ENCODE measurements at places on chromosomes 16 and 17.

DNA sequence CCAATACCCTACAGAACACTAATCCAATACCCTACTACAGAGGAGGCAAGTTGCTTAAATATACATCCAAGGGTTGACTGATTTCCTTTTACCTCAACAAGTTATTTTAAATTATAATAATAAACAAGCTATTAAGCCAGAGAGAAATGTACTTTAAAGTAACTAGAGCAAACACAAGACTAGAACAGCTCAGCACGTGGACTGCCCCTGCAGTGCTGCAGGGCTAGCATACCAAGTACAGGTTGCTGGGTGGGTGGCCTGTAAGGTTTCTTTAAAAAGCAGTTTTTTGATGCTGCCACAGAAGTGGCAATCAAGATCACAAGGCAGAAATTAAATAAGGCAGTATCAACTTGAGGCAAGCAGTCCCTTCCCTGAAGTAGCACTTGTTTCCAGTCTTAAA, 63.5 kb downstream of the PARN start:
- no peak for DNase-seq

DNA sequence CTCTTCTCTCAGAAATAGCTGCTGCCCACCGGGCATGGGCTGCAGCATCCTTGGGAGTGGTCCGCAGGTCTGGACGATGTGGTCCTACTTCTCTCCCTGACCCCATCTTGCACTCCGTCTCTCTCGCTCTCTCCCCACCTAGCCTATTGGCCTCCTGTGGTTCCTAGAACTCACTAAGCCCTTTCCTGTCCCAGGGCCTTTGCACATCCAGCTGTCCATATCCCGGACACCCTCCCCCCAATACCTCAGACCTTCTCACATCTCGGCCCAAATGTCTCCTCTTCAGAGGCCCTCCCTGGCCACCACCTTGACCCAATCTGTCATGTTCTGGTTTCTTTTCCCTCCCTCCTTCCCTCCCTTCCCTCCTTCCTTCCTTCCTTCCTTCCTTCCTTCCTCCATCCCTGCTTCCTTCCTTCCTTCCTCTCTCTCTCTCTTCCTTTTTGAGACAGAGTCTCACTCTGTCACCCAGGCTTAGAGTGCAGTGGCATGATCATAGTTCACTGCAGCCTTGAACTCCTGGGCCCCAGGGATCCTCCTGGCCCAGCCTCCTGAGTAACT, 4.5 kb downstream of the SLC4A1 start:
- DNase-seq = no peak

- DNase-seq = no peak
These were observed 6.0 kb upstream of the GRIN2C start for GRCh38 chr17:74865504-74866197.

DNA sequence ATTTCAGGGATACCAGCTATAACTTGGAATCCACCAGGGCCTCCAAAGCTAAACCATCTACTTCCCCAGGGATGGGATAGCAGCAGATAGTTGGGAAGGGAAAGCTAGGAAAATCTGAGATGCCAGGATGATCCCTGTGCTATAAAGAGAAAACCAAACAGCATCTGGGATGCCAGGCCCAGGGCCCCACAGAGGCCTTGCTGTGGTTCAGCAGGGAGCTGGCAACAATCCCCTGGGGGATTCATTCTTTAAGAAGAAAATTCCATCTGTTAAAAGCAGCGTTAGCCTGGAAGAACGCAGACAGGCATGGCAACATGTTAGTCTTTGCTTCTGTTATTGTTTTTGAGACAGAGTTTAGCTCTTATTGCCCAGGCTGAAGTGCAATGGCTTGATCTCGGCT, 16.6 kb downstream of the MYO18A start:
- no peak for DNase-seq

DNA sequence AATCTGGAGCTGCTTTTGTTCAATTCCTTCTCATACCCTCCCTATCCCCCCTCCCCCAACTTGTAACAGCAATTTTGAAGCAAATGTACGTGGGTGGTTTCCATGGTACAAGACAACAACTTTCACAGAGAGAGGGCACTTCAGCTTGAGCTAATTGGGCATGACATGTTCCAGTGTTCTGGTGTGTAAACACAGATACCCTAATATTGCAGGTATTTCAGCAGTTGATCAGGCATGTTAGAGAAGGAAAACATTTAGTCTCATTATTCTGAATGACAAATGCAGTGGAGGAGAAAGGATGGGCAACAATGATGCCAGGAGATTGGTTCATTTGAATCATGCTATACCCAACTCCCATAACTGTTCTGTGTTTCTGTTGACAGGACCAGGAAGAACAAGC, 137.5 kb downstream of the TRIM37 start:
- DNase-seq = no peak

DNA sequence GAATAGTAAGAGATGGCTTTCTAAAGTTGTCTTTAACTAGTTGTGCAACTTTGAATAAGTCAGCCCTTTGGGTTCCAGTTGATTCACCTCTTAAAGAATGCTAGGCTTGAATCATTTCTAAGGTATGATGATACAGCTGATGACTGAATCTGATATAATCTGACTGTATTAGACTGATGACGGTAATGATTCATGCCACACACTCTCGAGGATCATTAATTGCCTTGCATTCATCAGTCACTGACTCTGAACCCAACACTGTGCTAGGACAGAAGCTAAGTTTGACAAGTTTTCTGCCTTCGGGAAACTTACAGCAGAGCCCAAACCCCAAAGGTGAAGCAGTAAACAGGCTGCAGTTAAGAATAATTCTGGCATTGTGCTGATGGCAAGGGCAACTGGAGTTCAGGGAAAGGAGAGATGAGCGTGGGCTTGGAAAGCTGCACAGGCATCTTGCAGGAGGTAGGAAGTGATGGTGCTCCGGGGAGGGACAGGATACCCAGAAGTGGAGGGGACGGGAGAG, 25.8 kb downstream of the ASIC2 start:
- no peak for DNase-seq

- no peak for DNase-seq
These were observed 190.9 kb upstream of the CDH11 start for GRCh38 chr16:65312795-65313194.

- no peak for DNase-seq
These were observed 68.7 kb upstream of the IRX3 start for GRCh38 chr16:54355251-54355650.

- DNase-seq = no peak
These were observed 383.8 kb upstream of the PSMD7 start for GRCh38 chr16:73912850-73913249.

- DNase-seq = no peak
These were observed 227.4 kb upstream of the GSE1 start for GRCh38 chr16:85385463-85386331.

DNA sequence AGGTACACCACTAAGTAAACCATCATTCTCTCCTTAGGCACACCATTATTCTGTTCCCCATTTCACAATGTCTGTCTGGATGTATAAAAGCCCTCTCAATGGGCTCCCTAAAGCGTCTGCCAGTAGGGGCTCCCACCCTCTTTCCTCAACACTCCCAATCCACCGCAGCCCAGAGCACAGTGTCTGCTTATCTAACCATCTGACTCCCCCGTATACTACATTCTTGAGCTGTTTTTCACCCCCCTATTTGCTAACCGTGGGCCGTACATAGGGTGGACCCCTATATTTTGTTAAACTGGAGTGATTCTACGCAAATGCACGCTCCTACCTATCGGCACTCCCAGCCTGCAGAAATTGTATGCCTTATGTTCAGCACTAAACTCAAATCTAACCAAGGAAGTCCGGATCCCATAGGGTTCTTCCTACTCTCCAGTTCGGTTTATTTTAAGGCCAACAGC, 685 bp upstream of the PSMD3 start:
- DNase-seq = no peak

DNA sequence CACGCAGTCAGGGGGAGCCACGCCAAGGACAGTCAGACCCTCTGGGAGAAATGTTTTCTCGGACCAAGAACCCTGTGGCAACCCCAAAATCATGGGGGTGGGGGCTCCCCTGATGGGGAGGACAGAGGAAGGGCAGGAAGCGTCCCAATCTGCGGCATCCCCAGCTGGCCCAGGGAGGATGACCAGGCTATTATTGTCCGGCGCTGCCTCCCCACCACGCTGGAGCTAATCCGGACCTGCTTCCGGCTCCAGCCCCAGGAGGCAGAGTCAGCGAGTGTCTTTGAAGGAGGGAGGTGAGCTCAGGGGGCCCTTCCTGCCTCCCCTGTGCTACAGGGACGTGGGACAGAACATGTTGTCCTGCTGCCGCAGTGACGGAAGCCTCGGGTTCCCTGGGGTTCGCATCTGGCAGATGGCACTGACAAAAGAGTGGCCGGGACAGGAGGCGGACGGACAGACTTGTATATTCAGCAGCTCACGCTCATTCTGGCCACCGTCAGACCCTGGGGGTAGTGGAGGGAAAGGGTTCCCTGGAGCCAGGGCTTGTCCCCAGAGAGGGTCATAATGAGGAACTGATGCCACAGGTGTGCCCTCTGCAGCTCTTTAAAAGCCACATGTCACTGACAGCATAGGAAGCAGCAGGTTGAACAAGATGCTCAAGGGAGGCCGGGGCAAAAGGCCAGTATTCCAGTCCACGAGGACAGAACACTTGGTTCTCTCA, 54.3 kb upstream of the CDC42EP4 start:
- no peak for DNase-seq

GRCh38 chr16:87919681-87919994, 16.7 kb downstream of the CA5A start:
- DNase-seq = no peak

- DNase-seq = no peak
These were observed 43.0 kb upstream of the TANGO6 start for GRCh38 chr16:68800257-68800875.

DNA sequence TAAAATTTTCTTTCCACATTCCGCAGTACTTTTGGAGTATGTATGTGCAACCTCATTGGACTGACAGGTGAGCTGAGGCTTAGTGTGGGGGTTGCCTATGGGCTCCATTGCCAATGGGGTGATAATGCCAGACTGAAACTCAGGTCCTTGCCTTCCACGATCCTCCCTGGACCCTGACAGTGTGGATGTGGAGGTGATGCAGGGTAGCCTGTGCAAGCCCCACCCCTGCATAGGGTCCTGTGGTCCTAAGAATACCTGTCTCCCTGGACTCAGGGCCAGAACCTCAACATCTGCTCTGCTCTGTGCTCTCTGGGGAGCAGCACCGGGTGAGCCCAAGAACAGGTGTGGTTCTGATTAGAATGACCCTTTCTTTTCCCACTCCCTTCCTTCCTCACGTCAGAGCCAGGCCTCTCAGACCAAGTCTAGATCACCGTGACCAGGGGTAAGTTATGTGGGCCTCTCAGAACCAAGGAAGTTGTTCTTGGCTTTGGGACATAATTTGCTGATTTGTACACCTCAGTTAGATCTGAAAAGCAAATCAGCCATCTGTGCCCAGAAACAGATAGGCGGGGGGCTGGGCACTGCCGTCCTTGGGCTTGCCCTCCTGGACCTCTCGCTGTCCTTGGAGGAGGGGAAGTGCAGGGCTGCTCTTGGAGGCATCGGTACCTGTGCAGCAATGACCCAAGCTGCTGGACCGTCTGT, 8.4 kb upstream of the TNS4 start:
- DNase-seq = no peak

- DNase-seq = no peak
These were observed 53.7 kb downstream of the RPH3AL start for GRCh38 chr17:298791-299450.

DNA sequence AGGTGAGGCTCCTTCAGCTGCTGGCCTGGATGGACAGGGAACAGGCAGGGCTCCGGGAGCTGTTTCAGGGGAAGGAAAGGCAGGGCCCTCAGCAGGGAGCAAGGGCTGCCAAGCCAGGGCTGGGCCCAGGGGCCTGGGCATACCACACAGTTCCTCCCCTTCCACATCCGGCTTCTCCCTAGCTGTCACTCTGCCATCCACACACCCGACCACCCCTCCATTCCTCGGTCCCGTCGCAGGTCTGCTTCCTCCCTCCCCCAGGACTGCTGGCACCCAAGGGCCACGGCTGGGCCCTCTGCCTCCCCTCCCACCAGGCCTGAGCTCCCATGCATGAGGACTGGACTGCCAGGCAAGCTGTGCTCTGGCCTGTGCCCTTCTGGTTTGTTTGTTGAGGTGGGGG, 24.0 kb downstream of the CDIP1 start:
- DNase-seq = no peak

DNA sequence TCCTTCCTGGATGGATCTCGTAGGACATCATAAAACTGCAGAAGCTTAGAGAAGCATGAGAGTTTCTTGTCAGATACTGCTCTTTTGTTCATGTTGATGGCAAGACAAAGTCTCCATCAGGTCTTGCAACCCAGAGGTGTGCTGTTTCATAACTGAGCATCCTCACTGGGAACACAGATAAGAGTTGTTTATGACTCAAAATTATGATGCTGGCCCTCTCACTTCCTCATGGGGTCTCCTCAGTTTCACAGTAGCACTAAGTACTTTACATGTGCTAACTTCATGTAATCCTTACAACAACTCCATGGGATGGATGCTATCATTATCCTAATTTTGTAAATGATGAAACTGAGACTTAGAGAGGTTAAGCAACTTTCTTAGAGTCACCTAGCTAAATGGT, 14.4 kb downstream of the SCPEP1 start:
- no peak for DNase-seq

- no peak for DNase-seq
These were observed 147.4 kb upstream of the SDK2 start for GRCh38 chr17:73791631-73792030.

DNA sequence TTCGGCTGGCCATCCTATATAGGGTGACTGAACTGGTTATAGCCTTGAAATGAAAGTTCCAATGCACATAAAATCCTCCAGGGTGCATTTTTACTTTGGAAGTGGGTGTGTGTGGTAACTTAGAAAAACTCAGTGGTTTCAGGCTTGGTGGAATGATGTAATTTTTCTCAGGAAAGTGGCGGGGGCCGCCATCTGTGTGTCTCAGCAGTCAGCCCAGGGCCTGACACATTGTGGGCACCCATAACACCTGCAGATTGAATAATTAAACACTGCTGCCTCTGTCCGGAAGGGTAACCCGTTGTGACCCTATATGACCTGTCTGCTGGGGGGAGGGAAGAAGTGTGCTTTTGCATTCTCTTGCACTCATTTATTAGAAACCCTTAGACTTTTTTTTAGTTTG, 2.2 kb upstream of the PDP2 start:
- DNase-seq = no peak

- DNase-seq = no peak
These were observed 99.5 kb upstream of the GSE1 start for GRCh38 chr16:85513649-85514048.

GRCh38 chr17:40516581-40517285, 15.3 kb upstream of the TNS4 start:
- DNase-seq = peak; percentile 18

DNA sequence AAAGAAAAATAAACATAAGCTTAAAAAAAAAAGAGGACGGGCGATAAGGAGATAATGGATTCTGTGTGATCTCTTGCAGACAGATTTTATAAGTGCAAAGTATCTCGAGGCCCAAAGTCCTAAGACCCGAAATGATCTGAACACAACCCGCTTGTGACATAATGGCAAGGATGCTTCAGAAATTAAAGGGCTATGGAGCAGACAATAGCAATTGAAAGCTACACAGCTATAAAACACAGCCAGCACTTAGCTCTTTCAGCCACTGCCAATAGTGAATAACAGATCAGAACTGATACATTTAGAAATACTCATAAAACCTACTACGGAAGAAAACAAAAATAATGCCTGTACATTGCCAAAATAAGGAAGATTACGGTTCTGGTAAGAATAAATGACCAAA, 117.5 kb downstream of the ZFHX3 start:
- DNase-seq = no peak

GRCh38 chr17:73617501-73617900, 26.7 kb downstream of the SDK2 start:
- no peak for DNase-seq

Measured in activated CD8-positive, alpha-beta memory T cell treated with anti-CD3 and anti-CD28 coated beads for 1 hour (primary cell).